NCI-H187 (cell line): ENCODE measurements at places on chromosomes 2 and 18.

GRCh38 chr2:179082697-179083096 lies 32.8 kb upstream of the CCDC141 start:
- no peak for DNase-seq

GRCh38 chr18:65544701-65545100 lies 206.1 kb upstream of the CDH7 start:
- DNase-seq, result no peak

GRCh38 chr2:231239751-231240150 lies 41.3 kb downstream of the ARMC9 start:
- DNase-seq, result no peak

DNA sequence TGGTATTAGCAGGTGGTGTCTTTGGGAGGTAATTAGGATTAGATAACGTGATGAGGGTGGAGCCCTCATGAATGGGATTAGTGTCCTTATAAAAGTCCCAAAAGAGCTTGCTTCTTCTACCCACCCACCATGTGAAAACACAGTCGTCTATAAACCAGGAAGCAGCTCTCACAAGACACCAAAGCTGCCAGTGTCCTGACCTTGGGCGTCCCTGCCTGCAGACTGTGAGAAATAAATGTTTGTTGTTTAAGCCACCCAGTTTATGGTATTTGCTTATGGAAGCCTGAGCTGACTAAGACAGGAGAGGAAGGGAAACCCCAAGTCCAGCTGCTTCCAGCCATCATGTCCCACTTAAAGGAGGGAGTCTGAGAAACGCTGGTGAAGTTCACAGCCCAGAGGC lies 13.6 kb downstream of the ADI1 start:
- no peak for DNase-seq

- no peak for DNase-seq
These were observed 35.6 kb downstream of the DAW1 start for GRCh38 chr2:227906991-227907390.

DNA sequence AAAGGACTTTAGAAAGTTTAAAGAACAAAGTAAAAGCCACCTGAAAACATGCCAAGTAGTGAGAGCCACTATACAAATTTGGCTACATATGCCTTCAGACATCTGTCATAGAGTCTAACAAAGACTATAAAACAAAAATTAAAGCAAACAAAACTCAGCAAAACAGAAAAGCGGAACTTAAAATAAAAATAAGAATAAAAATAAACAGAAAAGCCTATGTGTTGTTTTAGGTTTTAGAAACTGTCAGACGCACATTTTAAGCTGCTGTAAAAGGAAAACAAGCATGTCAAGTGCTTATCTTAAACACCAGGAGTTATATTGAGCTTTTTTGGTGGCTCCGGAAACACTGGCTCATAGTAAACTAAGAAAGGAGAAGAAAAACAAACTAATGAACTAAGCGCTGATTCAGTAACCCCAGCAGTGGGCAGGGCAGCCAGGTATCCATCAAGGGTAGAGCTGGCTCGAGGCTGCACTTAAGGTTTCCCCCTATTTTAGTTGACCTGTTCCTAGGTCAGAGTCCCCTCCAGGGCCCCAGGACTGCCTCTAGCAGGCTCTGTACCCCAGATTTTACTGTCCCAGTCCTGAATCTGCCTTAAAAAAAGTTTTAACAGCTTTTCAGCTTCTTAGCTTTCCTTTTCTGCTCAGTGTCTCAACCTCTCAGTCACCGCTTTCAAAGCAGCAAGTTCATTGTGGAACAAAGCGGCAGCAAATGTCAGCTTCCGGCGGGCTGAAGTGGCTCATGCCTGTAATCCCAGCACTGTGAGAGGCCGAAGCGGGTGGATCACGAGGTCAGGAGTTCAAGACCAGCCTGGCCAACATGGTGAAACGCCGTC lies 15.4 kb upstream of the RMC1 start:
- no peak for DNase-seq

- DNase-seq, result no peak
These were observed 96.0 kb downstream of the SOS1 start for GRCh38 chr2:39024833-39025232.

DNA sequence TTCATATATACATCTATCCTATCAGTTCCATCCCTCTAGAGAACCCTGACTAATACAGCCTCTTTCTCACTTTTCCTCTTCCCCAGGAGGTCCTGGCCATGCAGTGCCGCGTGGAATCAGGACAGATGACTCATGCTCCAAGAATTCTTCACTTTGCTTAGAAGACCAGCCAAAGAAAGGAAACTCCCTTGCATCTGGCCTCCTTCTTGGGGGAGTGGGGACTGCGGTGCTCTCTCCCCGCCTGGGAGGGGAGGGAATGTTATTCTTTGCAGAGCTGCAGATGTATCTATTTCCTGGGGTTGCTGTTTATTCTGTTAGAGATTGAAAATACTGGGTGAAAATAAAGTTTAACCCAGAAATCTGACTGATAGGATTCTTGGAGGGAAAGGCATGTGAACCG lies 111.5 kb upstream of the SH3BP4 start:
- no peak for DNase-seq

- DNase-seq, result no peak
These were observed 76.9 kb downstream of the MRO start for GRCh38 chr18:50742952-50743351.

DNA sequence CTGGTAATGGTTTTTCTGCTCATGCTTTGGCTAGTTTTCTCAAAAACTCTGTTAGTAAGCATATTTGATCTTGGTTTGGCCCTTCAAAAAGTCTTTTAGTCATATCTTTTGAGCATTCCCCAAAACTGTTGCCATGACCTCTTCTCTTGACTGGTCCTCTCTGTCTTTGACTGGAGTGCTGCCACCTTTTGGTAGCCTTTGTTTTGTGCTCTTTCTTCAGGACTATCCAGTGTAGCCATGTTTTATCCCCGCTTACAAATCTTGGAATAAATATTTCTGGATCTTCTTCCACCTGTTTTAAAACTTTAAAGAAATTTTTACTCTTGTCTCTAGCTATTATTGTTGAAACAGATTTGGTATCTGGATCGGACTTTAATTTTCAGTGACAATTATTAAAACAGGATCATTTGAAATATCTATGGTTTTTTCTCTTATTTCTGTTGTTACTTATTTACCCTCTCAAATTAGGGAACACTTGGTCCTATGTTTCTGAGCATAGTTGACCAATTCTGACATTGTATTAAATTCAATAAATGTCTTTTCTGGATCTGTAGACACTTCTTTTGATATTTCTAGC lies 965 bp upstream of the ELOA2 start:
- DNase-seq, result no peak

DNA sequence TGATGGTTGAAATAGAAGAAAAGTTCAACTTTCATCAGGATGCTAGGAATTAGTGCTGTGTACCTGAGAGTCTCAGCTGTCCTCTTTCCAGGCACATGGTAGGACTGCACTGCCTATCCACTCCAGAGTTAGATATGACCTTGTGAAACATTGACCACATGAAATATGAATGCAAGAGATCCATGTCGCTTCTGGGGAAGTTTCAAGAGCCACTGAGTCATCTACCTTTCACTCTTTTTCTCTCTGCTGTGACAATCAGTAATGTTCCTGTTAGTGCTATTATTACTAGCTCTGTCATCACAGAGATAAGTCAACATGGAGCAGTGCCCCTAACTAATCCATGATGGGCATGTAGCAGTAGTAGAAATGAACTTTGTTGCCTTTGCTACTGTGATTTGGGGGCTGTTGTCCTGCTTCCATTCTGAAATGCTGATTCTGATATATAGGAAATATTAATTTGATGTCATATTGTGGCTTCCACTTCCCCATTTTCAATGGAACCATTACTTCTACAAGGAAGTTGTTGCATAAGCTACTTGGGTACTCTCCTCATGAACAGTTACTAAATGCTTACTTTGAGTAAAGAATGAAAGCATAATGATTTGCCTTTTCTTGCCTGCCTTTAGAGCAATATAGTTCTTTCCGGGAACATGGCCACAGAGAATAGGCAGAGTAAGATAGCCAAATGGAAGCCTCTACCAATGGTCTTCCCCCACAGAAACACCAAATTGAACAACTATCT lies 192.8 kb upstream of the ZNF521 start:
- no peak for DNase-seq

DNA sequence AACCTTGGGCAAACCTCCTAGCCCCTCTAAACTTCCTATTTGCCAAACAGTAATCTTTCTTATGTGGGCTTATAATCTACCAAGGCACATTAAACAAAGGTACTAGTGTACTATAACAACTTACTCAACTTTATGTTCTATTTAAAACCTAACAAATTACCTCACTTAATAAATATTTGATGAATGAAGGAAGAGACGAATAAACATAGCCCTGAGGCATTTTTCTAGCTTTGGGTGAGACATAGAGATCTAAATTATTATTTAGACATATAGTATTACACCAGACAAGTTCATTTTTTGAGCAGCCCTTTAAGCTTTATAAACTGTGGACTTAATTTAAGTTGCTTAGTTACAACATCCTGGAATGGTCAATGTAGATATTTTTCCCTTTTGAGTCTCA lies 104.6 kb downstream of the UNC80 start:
- no peak for DNase-seq

GRCh38 chr18:80109676-80110078 lies 615 bp downstream of the ADNP2 start:
- DNase-seq, result no peak

GRCh38 chr2:237674731-237675276 lies 47.4 kb downstream of the LRRFIP1 start:
- peak; percentile 11 for DNase-seq

- DNase-seq, result peak; percentile 24
These were observed 136.8 kb downstream of the NEDD4L start for GRCh38 chr18:58180738-58181353.

DNA sequence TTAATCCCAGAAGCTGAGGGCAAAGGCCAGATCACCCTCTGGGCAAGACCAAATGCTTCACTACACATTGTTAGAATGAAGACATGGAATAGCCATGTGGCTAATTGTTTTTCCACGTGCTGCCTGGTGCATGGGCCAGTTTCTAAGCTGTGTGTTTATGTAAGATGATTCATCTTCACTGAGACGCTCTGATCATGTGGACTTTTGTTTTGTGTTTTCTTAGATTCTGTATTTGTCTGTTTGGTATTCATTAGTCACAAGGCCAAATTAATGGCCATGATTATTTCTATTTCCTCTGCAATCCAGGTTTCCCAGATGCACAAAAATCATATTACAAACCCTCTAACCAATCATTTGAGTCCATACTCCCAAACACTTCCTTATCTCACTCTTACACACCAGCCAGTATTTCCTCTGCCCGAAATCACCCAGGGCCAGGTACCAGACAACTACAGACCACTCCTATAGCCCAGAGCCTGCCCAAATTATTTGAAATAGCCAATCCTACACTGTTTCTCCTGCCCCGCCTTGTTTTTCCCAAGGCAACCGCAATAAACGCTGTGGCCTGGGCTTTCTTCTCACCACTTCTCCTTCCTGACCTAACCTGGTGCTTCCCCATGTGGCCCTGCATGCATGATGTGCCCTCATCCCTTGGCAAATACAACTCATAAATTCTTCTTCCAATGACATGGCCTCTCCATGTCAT lies 94.2 kb upstream of the SP3 start:
- DNase-seq, result no peak

GRCh38 chr2:20483194-20483895 lies 36.5 kb downstream of the RHOB start:
- DNase-seq, result no peak

DNA sequence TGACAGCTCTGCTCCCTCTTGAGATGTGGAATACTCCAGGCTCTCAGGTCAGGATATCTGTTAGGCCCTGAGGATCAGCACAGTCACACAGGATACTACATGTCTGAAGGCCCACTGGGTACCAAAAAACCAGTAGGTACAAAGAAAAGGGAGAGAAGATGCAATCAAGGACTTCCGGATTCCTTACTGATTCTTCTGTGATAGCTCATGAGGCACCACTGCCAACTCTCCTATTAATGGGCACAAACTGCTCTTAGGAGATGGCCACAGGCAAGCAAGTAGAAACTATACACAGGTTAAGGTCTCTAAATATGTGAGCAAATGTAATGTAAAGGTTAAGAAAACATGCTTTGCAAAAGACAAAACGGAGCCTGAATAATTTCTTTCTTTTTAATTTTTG lies 3.5 kb downstream of the TMEM127 start:
- no peak for DNase-seq
